ENCODE measurements at places on chromosomes 2 and 18.

GRCh38 chr2:148521181-148521580, 123.4 kb upstream of the EPC2 start:
- DNase-seq = no peak

- DNase-seq = no peak
These were observed 10.7 kb downstream of the AMER3 start for GRCh38 chr2:130766037-130766436.

DNA sequence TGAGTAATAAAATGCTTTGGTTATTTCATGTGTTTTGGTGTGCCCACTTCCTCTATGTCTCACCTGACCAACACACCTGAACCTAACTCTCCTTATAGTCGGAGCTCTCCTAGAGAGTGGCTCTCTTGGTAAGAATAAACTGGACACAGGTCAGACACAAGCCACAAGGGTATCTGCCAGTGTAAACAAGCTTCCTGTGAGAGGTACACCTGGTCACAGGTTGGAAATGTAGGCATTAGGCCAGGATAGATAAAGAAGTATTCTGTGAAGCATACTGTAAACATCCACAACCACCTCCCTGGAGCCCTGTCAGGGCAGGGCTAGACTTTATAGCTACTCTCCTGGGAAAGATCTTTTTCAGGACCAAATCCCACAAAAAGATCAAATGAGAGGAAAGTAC, 69.4 kb downstream of the ZDBF2 start:
- no peak for DNase-seq

GRCh38 chr2:182744490-182744889, 28.4 kb downstream of the DNAJC10 start:
- no peak for DNase-seq

DNA sequence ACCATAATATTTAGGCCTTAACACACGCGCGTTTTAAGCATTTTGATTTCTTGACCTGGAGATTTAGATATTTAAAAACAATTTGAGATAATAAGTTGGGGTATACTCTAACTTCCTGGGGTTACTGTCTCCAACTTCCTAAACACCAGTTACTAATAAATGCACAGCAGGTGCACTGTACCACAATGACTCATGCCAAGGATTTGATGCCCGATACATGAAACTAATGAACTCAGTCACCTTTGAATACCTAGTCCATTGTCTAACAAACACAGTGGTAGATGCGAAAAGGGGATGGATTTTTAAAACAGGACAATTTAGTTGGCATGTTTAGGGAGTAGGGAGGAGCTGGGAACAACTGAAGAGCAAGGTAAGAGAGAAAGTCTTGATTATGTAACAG, 21.2 kb downstream of the CABYR start:
- no peak for DNase-seq

- no peak for DNase-seq
These were observed 21.8 kb downstream of the NCOA1 start for GRCh38 chr2:24512831-24513230.

DNA sequence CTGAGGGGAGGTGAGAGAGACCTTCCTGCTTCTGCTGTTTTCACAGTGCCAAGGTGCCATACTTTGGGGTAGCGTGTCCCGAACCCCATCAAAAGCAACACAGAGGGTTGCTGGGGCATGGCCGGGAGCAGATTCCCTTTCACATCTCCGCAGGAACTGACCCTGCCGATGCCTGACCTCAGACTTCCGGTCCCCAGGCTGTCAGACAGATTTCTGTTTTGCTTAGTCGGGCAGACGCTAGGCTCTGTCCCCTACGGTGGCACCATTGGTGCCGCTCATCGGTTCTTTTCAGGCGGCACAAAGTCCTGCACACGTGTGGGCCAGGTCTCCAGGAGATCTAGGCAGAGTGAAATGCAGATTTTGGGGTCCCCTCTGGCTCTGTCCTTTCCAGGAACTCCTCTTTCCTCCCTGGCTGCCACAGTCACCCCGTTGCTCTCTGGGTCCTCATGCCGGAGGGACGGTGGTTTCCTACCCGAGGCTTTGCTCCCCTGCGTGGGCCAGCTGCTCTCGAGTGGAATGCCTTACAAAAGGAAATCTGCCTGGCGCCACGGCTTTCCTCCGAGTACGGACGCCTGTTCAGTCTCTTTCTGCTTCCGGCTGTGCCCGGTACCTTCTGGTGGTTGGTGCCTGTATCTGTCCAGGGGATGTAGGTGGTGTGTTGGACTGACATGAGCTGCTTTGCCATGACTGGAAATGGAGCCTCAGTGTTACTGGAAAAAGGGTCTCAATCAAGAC, 39.3 kb downstream of the RTP5 start:
- DNase-seq = no peak

All from brain (organoid and tissue), 16 donors.